GOT3 (cell line): ENCODE measurements at places on chromosomes 12 and 14.

GRCh38 chr12:45305907-45306306, 90.0 kb downstream of the ANO6 start:
- no peak for DNase-seq

DNA sequence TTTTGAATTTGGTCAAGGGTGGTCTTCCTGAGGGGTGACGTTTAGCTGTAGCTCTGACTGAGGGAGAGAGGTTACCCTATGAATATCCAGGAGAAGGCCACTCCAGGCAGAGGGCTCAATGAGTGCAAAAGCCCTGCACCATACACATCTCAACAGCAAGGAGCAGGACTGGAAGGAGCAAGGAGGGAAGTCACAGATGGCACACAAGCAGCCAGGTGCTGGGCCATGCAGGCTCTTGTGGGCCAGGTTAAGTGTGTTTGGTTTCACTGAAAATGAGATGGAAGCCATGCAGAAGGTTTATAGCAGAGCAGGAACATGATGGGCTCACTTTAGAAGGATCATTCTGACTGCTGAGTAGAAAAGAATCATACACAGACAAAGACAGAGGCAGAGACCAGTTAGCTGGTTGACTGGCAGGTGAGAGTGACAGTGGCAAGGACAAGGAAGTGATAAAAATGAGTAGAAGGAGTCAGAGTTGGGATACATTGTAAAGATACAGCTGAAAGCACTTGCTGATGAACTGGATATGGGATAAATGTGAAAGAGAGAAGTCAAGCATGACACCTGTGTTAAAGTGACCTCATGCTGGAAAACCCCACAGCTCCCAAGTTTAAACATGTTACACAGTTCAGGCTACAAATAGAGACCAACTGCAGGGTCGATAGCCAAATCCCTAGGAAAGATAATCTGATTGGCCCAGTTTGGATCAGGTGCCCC, 81.2 kb downstream of the PRKD1 start:
- no peak for DNase-seq

DNA sequence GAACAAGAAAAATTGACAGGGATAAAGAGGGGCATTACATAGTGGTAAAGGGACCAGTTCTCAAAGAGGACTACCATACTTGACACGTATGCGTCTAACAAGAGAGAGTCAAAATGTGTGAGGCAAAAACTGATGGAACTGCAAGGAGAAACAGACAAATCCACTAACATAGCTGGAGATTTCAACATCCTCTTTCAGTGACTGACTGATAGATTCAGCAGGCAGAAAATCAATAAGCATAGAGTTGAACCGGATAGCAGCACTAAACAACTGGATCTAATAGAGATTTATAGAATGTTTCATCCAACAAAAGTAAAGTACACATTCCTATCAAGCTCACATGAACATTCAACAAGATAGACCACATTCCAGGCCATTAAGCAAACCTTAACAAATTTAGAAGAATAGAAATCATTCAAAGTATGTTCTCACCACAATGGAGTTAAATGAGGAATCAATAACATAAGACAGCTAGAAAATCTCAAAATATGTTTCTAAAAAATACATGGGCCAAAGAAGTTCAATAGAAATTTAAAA, 16.1 kb upstream of the CRACR2A start:
- DNase-seq, result no peak

GRCh38 chr14:103593577-103593976, 30.8 kb downstream of the COA8 start:
- DNase-seq, result no peak

- no peak for DNase-seq
Observed at GRCh38 chr12:89760783-89761182, 52.1 kb upstream of the ATP2B1 start.

DNA sequence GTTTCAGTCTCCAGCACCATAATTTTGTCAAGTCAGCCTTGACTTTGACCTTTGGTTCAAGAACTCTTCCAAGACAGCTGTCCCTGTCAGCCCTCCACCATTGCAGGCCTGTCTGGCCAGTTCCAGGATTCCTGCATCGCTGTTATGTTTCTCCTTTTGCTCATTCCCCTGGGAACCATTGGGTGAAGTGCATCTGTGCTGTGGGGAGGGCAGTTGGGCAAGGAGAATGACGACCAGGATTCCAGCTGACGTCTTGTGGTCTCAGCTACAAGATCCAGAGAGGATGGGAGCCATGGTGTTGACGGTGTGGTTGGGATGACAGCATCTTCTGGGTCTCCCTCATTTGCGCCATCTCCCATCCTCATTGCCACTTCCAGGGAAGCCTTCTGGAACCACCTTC, 45.9 kb upstream of the SLC24A4 start:
- no peak for DNase-seq

DNA sequence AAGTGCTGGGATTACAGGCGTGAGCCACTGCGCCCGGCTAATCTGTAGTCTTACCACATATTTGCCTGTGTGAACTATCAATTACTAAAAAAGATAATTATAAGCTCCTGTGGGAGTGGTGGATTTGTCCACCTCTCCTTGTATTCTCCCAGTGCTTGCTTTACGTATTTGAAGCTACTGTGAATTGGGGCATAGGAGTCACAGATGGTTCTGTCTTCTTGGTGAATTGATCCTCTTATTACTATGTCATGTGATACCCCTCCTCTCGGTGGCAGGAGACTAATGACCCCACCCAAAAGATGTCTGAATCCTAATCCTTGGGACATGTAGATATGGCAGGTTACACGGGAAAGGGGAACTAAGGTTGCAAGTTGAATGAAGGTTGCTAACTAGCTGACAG, 11.8 kb downstream of the GPR132 start:
- DNase-seq, result no peak

DNA sequence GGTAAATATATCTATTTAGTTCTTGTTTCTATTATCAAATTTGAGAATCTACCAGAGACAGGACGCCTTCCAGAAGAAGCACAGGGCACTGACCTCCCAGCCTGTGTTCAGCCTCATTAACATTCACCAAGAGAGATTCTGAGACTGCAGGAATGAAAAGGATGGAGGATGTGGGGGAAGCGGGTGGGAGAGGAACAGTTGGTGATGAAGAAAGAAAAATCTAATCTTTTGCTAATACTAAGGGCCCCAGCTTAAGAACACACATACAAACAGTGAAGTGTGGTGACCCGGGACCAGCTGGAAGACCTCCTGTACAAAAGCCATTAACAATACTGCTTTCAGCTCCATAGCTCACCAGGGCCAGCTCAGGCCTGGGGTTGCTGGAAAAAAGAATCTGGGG, 160.5 kb downstream of the NUAK1 start:
- DNase-seq, result no peak

DNA sequence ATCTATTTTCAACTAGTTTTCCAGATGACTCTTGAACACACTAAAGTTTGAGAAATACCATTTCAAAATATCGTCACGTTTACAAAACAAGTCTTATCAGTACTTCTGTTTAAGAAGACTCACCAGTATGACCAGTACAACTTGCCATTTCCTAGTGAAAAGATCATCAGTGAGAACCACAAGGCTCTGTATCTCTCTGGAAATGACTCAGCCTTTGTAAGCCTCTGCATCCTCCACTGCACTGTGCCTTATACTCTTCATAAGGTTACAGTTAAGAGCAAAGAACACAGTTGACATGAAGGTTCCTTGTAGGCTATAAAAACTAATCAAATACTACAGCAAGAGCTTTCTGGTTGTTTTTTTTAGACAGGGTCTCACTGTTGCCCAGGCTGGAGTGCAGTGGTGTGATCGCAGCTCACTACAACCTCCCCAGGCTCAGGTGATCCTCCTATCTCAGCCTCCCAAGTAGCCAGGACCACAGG, 5.7 kb upstream of the VTI1B start:
- DNase-seq, result no peak

DNA sequence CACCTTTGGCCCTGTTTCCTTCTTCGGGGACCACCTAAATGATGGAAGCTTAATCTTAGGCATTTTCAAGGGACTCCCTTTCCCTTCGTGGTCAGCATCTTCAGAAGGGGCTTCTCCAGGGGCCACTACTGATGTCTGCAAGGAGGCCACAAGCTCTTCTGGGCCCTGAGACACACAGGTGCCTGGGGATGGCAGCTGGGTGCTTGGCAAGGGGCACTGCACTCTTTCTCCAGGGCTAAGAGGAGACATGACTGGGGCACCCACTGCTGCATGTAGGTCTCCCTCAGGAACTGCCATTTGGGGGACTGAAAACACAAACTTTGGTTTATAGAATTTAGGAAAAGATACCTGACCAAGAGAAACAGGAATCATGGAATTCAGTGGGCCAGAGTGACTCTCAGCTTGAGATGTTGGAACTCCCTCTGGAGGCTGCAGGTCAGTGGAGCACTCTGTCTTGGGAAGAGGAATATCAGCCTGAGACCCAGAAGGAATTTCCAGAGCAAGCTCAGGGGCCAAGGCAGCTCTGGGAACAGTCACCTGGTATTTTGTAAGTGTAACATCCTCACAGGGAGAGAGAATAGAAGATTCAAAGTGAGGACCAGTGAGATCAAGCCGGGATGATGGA, 16.0 kb downstream of the PLD4 start:
- DNase-seq, result no peak

DNA sequence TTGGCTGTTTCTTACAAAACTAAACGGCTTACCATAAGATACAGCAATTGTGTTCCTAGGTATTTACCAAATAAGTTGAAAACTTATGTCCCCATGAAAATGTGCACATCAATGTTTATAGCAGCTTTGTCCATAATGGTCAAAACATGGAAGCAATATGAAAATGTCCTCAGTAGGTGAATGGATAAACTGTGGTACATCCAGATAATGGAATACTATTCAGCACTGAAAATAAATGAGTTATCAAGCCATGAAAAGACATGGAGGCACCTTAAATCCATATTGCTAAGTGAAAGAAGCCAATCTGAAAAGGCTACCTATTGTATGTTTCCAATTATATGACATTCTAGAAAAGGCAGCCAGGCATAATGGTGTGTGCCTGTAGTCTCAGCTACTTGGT, 40.7 kb downstream of the CFL2 start:
- DNase-seq, result no peak

GRCh38 chr14:72033365-72033764, 101.1 kb downstream of the RGS6 start:
- DNase-seq, result no peak

- no peak for DNase-seq
Observed at GRCh38 chr12:123519141-123520001, 14.1 kb downstream of the RILPL1 start.

DNA sequence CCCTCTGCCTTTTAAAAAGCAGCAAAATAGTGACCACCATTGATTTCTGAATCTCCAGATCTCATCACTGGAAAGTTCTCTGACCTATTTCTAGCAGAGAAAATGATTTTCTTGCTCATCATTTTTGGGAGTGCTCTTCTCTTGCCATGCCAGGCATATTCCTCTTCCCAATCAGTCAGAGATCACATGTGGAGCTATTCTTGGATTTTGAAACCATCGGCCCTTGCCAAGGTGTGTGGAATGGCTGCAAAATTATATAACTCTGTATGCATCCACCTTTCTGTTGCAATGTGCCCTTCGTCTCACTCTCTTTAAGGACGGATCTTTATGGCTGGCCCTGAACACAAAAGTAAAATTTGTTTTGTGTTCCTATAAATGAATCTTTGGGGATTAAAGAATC, 25.5 kb upstream of the LDHB start:
- DNase-seq, result no peak

DNA sequence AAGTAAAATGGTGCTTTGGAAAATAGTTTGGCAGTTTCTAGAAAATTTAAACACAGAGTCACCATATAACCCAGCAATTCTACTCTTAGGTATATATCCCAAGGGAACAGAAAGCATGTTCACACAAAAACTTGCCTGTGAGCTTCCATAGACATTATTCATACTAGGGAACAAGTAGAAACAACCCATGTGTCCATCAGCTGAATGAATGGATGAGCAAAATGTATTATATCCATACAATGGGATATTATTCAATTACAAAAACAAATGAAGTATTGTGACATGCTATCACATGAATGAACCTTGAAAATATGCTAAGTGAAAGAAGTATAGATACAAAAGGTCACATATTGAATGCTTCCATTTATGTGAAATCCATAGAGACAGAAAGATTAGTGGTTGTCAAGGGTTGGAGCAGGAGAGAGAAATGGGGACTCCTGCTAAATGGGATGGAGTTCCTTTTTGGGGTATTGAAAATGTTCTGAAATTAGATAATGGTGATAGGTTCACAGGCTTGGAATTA, 7.9 kb downstream of the SLC10A1 start:
- DNase-seq, result no peak

DNA sequence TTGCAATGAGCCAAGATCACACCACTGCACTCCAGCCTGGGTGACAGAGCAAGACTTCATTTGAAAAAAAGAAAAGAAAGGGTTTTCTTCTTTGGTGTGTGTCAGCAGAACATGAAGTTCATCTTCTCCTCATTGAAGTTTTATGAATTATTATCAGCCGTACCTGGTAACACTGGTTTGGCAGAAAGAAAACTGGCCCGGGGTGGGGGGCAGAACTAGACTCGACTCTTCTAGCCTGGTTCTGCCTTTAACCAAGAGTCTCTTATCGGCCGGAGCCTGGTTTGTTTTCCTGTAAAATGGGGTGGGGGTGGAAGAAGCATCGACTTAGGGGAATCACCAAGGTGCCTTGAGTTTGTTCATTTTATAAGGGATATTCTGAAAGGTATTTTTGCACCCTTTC, 64.1 kb downstream of the TECPR2 start:
- no peak for DNase-seq

GRCh38 chr14:102227184-102227964, 77.6 kb downstream of the MOK start:
- no peak for DNase-seq

GRCh38 chr14:50726372-50727107, 58.4 kb upstream of the SAV1 start:
- no peak for DNase-seq

DNA sequence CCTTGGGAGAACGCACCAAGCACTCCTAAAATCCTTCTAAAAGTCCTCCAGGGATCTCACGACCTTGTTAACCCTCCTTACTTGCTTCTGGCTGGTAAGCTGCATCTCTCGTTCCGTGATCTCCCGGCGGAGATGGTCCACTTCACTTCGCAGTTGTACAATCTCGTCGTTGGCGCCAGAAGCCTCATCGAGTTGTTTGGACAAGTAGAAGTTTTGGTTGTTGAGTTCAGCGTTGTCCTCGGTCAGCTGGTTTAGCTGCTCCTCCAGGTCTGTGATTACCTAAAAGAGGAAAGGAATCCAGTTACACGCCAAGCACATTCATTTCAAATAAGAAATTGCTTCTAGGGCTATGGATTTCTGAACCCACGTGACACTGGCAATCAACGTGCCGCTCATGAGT, 67.1 kb downstream of the PRKAB1 start:
- no peak for DNase-seq

DNA sequence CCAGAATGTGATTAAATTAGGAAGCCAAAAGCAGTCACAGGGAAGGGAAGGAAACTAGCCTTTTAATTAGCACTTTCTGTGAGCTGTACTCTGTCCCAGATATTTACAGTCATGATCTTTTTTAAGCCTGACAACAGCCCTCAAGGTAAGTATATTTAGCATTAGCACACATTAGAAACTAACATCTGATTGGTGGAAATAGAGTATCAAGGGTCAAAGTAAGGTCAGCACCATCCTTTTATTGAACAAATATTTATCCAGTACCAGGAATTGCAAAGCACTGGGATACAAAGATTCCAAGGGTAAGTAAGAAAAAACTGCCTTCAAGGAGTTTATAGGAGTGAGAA, 28.2 kb downstream of the RPGRIP1 start:
- DNase-seq, result no peak
